Activated T-cell treated with anti-CD3 and anti-CD28 coated beads for 1 hour (primary cell): ENCODE measurements at places on chromosomes 1 and 21.
A peak's percentile ranks its signal among the peaks of the same experiment; 100 is the strongest.

DNA sequence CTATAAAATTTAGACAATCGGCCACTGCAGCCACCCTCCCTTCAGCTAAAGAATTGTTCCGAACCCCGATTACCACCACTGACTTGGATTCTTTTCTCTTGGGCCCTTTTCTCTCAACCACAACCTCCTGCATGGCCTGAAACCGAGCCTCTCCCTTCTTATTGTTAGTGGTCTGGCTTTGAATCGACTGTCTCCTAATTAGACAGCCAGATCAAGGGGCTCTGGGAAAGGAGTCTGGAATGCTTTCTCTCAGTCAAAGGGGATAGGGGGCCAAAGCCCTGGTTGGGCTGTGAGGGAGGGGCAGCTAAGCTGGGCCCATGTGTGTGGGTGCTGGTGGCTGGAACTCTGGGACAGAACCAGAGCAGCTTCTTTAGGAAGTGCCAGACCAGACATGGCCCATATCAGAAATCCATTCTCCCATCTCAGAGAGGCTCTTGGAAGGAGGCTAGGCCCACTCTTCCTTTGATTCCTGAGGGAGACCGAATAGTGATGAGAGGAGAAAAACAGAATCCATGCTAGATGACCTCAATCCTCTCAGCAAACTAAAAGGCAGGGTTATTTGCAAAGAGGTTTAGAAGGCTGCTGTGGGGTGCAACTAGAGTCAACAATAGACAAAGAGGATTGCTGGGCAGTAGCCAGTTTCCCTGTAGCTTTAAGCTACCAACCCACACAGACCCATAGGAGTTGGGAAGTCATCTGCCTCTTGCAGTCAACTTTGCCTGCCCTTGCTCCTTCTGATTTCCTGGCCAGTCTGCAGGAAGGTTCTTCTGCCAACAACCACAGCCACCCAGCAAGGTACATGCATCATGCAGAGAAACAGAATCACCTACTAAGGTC is 117.6 kb downstream of the AK5 start:
- no peak for DNase-seq

- DNase-seq: no peak
Measured at GRCh38 chr1:218930472-218931241, 243.0 kb upstream of the LYPLAL1 start.

DNA sequence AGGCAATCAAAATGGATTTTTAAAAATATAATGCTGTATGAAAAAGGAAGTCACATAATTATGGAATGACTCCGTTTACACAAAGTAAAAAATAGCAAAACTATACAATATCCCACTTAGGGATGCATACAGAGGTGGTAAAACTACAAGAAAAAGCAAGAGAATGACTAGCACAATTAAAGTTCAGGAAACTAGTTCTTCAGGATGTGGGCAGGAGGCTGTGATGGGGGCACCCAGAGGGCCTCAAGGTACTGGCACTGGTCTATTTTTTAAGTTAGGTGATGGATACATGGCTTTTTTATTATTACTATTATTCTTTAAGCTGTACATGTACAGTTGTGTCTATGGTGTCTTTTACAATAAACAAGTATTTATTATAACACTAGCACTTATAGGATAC is 1.4 kb upstream of the ZC3H12A start:
- DNase-seq: no peak

- DNase-seq: no peak
Measured at GRCh38 chr21:45985471-45986315, 4.1 kb downstream of the COL6A1 start.

GRCh38 chr1:228008391-228009115 is 1.8 kb downstream of the WNT3A start:
- no peak for DNase-seq

DNA sequence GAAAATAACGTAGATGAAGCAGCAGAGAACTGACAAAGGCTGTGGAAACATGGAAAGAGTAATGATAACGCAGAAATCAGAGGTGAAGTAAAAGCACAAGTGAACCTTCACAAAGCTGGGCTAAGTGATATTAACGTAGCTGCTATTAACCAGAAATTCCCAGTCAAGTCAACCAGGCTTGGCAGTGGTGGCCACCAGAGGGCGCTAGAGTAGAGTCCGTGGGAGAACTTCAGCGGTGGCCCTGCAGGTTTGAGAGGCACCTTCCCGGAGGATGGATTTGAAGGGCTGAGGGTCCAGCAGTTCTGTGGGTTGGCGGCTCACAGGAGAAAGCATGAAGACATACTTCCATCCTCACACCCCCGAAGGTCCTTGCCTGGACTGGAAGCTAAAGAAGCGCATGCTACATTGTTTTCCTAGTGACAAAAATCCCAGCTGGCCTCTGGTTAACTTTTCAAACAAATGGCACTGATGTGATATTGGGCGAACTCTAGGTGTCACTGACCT is 81.7 kb upstream of the ZNF648 start:
- peak; percentile 95 for DNase-seq

DNA sequence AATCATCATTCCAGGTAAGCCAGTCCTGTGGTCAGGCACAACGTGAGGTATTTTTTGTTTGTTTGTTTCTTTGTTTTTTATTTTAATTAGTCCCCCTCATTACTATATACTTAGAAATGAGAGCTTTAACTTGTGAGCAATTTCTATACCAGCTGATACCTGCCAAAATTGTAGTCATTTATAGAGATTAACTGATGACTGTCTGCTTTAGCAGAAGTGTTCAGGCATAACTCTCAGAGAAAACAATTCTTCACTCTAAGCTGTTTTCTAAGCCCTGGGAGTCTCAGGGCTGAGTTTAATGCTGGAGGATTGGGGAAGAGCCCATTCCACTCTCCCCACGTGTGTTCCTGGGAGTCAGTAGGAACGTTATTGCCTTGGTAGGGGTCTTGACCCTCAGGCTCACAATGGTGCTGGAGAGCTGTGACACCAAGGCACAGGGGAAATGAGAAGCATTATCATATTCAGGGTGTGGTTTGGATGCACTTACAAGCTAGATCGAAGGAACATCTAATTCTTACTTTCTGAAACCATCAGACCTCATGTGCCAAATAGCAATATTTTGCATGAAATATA is 168.2 kb downstream of the CLIC6 start:
- DNase-seq: no peak

DNA sequence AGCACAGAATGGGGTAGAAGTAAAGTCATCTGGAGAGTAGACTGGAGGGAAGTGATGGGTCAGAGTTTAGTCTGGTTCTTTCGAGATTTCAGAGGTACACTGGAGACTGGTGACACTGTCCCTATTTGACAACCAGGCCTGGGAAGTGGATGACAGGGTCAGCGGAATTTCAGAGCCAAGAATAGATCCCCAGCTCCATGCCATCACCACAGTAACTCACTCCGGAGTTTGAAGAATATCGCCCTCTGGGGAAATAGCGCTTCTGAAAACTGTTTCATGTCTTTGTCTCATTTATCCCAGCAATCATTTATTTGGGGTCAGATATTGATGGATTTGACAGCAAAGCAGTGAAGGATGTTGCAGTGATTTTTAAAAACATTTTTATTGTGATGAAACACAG is 7.6 kb upstream of the NFASC start:
- no peak for DNase-seq

GRCh38 chr1:19869929-19870328 is 12.3 kb upstream of the OTUD3 start:
- no peak for DNase-seq

DNA sequence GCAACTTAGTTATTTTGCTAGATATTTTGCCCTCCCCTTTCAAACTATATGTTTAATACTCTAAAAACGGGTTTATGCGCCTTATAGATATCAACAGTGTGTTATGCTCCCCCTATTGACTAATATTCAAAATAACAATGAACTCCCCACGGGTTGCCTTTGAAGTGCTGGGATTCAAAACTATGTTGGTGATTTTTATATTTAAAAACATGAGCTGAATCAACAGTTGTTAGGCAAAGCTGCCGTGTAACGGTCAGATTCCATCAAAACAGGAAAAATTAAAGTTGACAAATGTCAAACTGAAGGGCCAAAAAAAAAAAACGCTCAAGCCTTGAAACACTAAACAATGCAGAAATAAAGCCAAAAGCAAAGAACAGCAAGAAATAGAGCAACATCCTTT is 2.5 kb downstream of the TGFBR3 start:
- no peak for DNase-seq

DNA sequence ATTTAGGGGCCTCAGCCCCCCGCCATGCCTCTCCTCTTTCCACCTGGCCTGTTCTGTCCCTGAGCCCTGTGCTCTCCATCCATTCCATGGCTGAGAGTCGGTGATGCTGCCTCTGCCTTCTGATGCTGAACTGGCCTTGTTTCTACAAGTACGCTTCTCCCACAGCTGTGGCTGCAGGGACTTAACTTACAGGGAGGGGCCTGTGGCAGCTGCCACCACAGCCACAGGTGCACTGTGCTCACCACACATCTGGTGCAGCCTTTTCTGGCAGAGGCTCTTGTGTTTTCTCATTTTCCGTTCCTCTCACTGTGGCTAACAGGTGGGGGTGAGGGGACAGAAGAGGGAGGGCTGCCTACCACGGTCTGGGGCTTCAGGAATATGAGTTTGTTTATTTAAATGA is 4.2 kb downstream of the FMO1 start:
- DNase-seq: no peak

DNA sequence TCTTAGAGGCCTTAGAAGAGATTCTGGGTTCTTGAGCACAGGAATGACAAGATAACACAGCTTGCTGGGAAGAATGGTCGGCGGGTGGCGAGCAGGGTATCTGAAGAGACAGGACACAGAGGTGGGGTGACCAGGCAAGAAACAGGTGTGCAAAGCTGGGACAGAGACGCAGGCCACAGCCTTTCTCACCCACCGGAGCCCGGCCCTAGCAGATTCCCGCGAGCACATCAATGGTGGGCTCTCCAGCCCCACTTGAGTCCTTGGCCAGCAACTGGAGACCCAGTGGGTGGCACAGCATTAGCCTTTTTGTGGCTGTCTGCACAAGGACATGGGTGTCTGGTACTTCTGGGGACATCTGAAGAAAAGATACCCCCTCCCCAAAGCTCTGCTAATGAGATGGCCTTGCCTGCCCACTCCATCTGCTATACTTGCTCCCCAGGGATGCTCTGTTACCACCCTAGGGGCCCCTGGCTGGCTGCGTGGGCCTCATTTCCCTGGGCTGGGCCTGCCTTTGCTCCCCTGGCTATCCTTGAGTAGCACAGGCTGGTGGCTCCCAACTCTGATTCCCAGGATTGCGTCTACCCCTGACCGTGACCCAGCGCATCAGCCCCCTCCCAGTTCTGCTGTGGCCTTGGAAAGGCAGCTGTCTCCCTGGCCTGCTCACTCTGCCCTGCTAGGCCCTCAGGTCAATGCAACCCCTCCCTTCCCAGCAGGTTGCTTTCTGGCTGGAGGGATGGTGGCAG is 127.2 kb upstream of the ADAR start:
- DNase-seq: no peak

DNA sequence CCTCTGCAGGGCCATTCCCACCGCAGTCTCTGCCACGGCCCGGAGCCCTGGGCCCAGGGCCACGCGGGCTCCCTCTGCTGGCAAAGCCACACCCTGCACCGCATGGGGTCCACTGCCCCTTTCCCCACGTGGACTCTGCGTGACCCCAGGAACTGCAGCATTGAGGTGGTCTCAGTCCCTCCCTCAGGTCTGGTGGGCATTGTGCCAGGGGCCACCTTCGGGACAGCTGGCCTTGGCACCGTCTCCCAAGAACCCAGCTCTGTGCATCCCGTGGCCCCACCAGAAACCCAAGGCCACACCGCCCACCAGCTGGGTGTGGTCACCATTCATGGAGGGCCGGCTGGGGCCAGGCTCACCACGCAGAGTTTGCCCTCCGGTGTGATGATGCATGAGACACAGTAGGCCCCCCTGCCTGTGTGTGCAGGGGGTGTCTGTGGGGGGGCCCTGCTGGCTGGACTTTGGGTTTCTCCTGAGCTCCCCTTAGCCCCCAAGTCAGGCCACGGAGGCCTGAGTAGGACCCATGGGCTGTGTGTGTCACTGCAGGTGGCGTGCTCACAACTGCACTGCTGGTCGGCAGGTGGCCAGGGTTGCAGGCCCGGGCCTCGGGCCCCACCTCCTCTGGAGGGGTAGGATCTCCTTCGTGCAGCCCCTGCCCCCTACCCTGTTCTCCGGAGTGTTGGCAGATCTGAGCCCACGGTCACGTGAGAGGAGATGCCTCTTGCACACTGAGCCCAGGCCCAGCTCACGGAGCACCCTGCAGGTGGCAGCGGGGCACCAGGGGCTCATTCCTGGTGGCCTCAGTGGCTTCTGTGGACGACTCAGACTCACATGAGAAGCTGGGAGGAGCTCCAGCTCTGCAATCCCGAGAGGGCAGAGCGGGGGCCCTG is 5.8 kb downstream of the VWA1 start:
- DNase-seq: peak; percentile 56

- DNase-seq: no peak
Measured at GRCh38 chr1:202251424-202252256, 58.0 kb downstream of the LGR6 start.

GRCh38 chr1:8666389-8667167 is 150.9 kb downstream of the RERE start:
- DNase-seq: no peak

GRCh38 chr1:216178281-216178680 is 245.0 kb downstream of the USH2A start:
- no peak for DNase-seq

GRCh38 chr1:199944986-199945385 is 82.5 kb upstream of the NR5A2 start:
- no peak for DNase-seq

DNA sequence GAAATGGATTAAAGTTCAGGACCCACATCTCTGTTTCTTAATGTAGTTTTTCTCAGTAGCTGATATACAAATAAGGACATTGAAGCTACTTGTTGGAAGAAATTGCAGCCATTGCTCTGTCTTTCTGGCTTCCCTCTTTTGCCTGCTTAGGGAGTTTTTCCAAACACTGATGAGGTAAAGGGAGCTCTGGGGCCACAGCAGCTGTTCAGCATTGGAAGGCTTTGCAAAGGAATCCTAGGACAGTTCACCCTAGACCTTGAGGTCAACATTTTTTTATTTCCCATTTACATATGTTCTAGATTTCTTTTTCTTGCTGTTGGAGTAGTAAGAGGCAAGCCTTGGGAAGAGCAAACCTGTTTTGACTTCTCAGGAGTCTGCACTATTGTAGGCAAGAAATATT is 126.9 kb upstream of the PLPPR5 start:
- DNase-seq: no peak

GRCh38 chr21:16568661-16569060 is 838.9 kb downstream of the USP25 start:
- DNase-seq: no peak

DNA sequence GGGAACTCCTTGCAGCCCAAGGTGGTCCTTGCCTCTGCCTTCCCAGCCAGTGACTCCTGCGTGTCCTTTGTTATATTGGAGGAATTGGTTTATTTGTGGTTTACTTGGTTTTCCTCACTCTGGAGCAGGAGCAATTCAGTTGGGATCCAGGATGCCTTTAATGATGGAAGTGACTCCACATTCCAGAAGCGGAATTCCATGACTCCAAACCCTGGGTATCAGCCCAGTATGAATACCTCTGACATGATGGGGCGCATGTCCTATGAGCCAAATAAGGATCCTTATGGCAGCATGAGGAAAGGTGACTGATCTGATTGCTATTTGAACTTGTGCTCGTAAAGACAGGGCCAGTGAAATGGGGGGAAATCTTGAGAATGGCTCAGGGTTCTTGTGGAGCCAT is 15.1 kb upstream of the PIGV start:
- DNase-seq: no peak
